ENCODE measurements at places on chromosomes 12 and 14. TPM values are rescaled to one million over a fixed set of nuclear protein-coding genes. Genes with fewer than 3 reads are reported as not detected.

GRCh38 chr14:21024585-21025370 lies at the start of gene NDRG2:
Gene NDRG2, minus strand, starts transcription at chr14:21025061. Its CDS starts 1,746 bp downstream, at chr14:21023315.
- DNase-seq = peak; percentile 87

GRCh38 chr12:27635349-27635972 lies 60.8 kb upstream of the REP15 start:
- DNase-seq = no peak

GRCh38 chr12:74752215-74752614 lies 214.6 kb downstream of the ATXN7L3B start:
- no peak for DNase-seq

The AMN gene
- 13.7 TPM for total RNA-seq

DNA sequence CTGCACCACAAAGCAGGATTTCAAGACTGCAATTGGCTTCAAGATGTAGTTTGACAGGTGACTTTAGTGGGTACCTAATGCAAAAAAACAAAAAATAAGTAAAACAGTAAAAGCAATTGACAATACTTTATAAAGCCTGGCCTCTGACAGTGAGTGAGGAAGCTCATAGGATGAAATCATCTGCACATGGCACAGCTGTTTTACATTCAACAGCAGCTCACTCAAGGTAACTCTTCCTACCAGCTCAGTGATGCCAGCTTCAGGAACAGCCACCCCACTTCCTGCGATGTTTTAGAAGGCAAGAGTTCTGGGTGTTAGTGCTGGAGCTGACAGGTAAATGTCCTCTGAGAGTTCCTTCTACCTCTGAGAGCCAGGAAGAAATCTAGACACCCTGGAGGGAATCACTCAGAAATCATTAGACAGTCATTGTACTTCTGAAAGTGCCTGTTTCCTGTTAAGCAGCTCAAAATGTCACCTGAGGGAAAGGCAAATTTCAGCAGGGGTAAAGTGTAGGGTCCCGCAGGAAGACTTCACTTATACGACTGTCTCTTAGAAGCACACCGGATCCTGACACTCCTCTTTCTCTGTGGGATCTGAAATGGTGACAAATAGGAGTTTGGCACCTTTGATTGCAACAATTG lies 99.9 kb downstream of the FOXN3 start:
- DNase-seq = no peak

DNA sequence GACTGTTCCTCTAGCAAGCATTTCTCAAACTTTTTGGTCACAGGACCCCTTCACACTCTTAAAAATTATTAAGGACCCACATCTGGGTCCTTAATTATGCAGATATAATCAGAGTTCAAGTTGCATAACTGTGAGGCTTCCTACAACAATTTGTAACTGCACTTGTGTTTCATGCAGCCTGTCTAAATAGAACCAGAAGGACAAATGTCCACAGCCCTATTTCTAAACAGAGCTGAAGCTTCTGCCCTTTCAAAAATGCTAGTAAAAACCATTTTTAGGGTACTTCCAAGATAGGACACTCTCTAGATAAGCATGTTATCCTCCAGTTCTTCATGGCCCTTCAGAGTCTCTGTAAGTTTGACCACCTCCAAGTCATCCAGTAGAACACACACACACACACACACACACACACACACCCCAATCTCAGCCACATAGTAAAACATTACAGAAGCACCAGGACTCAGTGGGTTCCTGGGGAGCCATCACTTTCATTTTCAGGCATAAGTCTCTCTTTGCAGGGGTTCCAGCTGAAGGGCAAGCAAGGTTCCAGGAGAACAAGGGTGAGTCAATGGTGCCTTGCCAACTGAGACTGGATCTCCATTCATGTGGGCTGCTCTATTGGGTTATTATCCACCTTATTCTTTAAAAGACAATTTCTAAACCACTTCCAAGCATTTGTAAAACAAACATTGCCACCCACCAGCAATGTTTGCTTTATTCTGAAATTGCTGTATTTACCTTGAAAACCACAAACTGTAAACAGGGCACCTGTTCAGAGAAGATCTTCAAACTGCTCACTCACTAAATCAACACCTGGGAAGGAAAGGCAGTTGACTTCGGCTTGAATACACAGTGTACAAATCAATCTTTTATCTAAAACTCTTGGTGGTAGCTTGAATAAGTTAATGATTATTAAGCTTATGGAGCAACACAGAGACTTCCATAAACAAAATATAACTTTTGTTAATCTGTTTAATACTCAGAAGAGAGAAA lies 64.1 kb downstream of the ITPR2 start:
- no peak for DNase-seq

The PTPN21 gene
- total RNA-seq = 47.6 TPM

DNA sequence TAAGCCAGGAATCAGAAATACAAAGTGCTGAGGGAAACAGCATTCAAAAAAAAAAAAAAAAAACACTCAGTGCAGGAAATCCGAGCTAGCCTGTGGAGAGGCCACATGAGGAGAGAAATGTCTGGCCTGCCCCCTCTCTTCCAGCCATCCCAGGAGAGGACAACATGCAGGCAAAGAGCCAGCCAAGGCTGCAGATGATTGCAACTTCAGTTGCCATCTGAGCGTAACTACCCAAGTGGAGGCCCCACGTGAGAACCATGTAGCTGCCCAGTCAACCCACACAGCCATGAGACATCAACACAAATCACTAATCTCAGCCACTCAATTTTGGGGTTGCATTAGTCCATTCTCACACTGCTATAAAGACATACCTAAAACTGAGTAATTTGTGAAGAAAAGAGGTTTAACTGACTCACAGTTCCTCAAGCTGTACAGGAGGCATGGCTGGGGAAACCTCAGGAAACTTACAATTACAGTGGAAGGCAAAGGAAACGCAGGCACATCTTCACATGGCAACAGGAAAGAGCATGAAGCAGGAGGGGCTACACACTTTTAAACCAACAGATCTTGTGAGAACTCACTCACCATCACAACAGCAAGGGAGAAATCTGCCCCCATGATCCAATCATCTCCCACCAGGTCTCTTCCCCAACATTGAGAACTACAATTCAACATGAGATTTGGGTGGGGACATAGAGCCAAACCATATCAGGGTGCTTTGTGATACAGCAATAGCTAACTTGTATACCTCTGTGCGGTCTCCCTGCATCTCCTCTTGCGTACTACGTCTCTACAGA lies 161.1 kb downstream of the PIWIL1 start:
- no peak for DNase-seq

DNA sequence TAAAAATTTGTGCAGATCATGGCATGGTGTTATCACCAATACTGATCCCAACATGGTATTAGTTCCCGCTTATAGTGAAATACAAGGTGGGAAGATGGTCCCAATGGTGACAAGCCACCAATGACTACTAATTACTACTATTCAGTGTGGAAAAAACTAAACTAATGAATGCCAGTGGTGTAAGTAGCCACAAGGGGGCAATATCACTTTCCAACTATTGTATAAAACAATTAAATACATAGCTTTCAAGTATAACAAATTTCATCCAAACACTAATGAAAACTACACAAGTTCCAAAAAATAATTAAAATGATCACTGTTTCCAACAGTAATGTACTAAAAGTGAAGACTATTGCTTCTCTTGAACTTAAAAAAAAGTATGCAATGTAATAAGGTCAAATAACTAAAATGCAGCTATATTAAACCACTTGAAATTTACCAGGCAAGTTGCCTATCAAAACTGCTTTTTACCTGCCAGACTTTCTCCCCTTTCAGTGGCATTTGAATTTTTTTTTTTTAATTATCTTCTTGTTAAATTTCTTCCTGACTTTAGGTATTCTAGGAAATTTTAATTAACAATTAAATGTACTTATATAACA lies 58.0 kb downstream of the PAPLN start:
- no peak for DNase-seq

DNA sequence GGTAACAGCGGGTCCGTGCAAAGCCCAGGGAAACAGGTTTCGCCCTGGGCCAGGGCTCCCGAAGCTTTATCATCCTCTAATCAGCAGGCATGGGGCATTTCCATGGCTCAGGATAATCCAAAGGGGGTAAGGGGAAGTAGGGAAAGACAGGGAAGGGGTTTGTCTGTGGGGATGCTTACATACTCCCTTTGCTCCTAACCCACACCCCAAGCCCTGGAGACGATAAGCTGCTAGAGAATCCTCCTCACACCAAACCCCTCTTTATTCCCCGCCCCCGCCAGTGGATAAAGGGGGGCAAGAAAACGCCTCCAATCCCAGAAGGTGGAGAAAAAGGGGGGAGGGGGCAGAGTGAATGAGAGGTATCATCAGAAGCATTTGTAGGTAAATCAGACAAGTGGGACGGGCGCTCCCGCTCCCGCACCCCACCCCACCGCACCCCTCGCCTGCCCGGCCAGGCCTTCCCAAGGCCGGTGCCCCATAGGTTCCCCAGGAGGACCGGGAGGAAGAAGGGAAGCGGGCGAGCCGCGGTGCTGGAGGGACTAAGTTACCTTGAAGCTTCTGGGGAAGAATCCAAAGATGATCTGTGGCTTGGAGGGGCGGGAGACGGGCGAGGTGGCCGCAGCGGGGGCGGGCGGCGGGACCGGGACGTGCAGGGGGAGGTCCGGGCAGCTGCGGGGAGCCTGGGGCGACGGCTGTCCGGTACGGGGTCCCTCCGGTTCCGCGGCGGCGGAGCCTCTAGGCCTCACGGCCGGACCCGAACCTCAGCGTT lies 762 bp downstream of the PPP2R5E start:
- peak; percentile 62 for DNase-seq

DNA sequence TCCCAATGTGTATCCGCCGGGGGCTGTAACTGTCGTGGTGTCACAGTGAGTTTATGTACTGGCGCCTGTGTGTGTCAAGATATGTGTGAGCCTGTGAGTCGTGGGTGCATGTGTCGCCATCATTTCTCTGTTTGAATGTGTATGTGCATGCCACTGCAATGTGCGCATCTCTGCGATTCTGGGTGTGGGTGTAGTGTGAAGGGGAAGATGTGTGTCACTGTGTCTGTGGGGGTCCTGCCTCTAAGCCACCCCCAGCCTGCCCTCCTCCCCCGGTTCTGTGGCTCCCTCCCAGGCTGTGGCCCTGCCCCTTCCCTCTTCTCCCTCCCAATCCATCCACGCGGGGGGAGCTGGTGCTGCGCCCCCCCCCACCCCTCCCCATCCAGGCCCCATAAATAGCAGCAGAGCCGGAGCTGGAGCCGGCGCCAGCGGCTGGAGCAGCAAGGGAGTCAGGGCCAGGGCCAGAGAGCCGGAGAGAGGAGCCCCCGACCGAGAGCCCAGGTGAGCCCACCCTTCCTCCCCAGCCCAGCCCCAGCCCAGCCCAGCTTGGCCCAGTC lies at the start of gene CPNE6:
Gene CPNE6, plus strand, starts transcription at position 419 of the 554 bp plus-strand sequence. CDS start 1,375 bp downstream, outside the sequence.
- peak; percentile 42 for DNase-seq

DNA sequence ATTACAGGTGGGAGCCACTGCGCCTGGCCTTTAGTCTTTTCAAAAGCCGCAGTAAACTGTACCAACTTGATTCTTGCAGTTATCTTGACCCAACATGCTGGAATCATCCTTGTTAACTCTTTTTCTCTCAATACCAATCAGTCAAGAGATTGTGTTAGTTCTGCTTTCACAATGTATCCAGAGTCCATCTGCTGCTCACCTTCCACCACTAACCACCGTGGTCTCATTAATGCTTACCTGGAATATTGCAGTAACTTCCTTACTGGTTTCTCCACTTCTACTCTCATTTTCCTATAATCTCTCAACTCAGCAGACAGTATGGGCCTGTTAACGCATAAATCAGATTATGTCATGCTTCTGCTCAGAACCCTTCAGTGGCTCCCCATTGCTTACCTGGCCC lies 62.2 kb downstream of the VEZT start:
- DNase-seq = no peak

GRCh38 chr12:105220929-105221290 lies 15.1 kb downstream of the APPL2 start:
- DNase-seq = no peak

DNA sequence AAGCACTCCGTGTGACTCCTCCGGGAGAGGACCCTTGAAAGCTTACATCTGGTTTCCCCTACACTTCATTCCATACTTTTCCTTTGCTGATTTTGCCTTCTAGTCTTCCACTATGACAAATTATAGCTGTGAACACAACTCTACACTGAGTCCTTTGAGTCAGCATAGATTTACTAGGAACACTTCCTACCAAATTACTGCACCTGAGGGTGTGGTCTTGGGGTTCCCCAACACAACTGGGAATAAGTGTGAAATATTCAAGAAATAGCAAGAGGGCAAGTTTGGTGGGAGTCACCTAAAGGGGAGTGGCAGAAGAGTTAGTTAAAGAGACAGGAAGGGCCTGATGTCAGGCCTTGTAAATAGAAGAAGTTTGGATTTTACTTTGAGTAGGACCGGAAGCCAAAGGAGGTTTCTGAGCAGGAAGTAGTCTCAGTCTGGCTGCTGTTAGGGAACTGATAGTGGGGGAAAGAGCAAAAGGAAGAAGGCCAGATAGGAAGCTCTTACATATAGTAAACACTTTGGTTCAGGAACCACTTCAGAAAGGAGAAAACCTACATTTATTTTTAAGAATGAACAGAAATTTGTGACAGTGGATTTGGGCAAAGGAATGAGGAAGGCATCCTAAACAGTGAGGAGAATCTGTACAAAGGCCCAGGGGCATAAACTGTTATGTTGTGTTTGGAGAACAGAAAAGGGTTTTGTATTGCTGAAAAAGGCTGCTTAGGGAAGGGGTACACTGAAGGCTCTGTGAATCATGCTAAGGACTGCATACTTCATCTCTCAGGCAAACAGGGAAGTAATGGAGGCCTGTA lies 14.2 kb downstream of the SEL1L start:
- no peak for DNase-seq

- no peak for DNase-seq
Measured at GRCh38 chr12:52568111-52568510, 5.5 kb downstream of the KRT74 start.

- no peak for DNase-seq
Measured at GRCh38 chr14:67722293-67722692, 20.6 kb downstream of the RDH12 start.

The ITGA7 gene
- 17.5 TPM for total RNA-seq

The INSM2 gene
- total RNA-seq = not detected

DNA sequence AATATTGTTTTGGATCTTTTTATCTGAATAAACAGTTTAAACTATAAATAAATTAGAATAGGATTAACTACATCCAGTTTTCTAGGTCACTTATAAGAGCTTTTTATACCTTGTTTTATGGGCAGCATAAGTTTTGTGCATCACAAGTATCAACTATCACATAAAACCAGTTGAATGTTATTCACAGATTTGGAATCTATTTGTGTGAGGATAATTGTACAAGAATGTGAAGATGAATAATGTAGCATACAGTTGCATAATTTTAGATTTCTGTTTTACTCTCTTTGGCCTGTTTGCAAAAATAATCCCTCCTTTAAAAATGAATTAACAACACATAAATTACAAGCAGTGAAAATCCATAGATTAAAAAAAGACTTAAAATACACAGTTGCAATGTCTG lies 88.8 kb downstream of the SCFD1 start:
- no peak for DNase-seq

The FAM216A gene
- total RNA-seq = 3.0 TPM

The PRIM1 gene
- total RNA-seq = 7.7 TPM
